ENCODE measurements at places on chromosomes 2 and 18. TPM values are rescaled to one million over a fixed set of nuclear protein-coding genes. Genes with fewer than 3 reads are reported as not detected.

Gene G6PC2
- total RNA-seq: not detected

Gene SCG2
- total RNA-seq: 138 TPM

DNA sequence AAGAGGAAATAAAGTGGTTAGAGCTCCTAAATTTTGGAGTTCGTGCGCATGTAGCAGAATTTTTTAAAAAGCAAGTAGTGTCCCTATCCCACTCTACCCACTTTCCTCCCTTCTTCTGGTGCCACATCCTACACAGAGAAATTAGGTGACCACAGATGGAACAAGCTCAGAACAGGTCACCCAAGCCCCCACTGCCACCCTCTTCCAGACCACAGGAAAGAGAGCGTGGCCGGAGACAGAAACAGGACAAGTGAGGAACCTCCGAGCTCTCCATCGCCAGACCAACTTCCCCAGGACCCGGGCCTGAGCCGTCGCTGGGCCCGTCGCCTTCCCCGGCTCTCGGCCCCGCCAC is 433 bp downstream of the NPC1 start:
- DNase-seq: no peak

- DNase-seq: no peak
These were observed 11.7 kb upstream of the ACTR2 start for GRCh38 chr2:65215946-65216345.

- no peak for DNase-seq
These were observed 132.6 kb downstream of the VWC2L start for GRCh38 chr2:214543386-214543955.

DNA sequence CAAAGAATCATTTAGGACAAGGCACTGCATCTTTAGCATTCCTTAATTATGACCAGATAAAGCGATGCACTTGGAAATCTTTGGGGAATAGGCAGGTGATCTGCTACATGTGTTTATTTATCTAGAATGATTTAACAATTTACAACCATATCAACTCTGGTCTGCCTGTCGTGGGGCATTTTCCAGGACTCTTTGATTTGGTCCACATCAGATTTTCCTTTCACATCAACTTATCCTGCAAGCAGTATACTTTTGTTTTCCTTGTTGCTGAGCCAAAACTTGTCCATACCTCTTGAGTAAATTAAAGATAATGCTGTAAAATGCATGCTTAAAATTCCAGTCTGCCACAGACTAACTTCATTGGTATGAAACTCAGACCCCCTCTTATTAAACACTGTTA is 312.4 kb upstream of the TCF4 start:
- no peak for DNase-seq

DNA sequence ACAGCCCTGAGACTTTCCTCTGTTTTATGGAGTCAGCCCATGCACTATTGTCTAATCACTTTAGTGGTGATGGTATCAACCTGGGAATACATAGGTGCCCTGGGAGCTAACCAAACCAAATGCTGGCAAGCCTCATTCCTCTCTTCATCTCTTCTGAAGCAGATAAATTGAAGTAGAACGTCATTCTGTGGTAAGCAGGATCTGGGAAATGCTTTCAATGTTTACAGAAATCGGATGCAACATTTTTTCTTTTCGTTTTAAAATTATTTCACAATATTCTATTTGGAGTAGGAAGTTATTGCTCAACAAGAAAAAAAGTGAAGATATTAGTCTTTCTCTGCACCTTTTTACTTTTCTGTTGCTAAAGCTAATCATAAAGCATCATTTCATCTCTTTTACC is 114.2 kb downstream of the RBMS1 start:
- no peak for DNase-seq

GRCh38 chr2:212311807-212312404 is 226.7 kb downstream of the ERBB4 start:
- no peak for DNase-seq

DNA sequence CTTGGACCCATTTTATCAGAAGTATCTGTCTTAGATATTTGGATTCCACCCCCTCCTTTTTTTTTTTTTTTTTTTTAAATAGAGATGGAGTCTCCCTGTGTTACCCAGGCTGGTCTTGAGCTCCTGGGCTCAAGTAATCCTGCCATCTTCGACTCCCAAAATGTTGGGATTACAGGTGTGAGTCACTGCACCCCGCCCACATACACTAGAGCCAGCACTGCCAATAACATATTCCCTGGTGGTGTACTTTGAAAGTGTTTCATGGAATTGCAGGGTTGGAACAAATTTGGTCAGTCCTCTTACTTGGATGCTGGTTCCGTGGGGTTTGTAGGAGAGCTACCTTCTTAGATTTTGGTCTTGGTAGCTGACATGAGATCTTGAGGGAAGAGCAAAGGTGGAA is 15.0 kb downstream of the PDCL3 start:
- no peak for DNase-seq

Gene SERPINB13
- 0.41 TPM for total RNA-seq

DNA sequence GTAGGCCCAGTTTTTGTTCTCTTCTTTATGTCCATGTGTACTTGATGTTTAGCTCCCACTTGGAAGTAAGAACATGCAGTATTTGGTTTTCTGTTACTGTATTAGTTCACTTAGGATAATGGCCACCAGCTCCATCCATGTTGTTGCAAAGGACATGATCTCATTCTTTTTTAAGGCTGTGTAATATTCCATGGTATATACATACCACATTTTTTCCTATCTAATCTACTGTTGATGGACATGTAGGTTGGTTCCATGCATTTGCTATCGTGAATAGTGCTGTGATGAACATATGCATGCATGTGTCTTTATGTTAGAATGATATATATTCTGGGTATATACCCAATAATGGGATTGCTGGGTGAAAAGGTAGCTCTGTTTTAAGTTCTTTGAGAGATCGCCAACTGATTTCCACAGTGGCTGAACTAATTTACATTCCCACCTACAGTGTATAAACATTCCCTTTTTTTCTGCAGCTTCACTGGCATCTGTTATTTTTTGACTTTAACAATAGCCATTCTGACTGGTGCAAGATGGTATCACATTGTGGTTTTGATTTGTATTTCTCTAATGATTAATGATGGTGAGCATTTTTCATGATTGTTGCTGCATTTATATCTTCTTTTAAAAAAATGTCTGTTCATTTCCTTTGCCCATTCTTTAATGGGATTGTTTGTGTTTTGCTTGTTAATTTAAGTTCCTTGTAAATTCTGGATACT is 22.9 kb downstream of the LTBP1 start:
- DNase-seq: no peak

DNA sequence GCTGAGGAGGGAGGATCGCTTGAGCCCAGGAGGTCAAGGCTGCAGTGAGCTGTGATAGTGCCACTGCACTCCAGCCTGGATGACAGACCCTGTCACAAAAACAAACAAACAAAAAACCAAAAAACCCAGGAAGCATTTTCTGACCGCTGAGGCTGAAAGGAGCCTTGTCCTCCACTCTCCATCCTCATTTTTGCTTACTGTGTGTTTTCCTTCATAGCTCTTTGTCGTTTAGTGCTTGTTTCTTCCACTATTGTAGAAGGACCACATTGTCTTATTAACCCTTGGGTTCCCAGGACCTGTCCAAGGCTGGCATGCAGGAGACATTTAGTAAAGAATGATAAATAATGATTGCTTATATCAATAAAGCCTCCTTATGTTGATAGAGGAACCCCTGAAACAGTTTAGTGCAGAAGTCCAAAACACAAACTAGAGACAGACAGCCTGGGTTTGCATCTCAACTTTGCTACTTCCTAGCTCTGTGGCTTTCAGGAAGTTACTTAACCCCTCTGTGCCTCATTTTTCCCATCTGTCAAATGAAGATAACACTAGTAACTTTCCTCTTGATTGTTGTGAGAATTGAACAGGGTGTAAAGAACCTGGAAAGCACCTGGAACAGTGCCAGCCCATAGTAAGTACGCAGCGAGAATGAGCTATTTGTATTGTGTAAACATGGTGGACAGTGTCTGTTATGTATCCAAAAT is 126.0 kb downstream of the LPIN1 start:
- DNase-seq: no peak

DNA sequence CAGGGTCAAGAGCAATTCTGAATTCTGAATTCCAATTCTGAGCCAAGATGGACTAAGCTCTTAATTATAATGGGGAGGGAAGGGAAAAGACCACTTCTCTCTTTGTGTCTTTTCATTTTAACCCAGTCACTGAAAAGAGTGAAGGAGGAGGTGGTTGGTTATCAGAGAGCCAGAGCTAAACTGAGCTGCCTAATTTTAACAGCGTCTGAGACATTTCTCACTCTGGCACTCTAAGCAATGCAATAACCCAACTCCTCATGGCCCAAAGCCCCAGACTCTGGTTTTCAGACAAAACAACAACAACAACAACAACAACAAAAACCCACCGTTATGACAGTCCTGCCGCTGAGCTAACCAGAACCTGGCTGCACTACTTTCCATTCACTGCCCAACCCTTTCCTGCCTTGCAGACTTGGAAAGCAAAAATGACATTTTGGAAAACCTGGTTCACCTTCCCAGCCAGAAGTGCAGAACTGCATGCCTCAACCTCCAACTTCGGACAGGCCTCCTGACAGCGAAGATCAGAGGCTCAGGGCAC is 1.0 kb downstream of the CHST10 start:
- DNase-seq: no peak

GRCh38 chr18:57555134-57555533 is 31.4 kb downstream of the FECH start:
- no peak for DNase-seq

DNA sequence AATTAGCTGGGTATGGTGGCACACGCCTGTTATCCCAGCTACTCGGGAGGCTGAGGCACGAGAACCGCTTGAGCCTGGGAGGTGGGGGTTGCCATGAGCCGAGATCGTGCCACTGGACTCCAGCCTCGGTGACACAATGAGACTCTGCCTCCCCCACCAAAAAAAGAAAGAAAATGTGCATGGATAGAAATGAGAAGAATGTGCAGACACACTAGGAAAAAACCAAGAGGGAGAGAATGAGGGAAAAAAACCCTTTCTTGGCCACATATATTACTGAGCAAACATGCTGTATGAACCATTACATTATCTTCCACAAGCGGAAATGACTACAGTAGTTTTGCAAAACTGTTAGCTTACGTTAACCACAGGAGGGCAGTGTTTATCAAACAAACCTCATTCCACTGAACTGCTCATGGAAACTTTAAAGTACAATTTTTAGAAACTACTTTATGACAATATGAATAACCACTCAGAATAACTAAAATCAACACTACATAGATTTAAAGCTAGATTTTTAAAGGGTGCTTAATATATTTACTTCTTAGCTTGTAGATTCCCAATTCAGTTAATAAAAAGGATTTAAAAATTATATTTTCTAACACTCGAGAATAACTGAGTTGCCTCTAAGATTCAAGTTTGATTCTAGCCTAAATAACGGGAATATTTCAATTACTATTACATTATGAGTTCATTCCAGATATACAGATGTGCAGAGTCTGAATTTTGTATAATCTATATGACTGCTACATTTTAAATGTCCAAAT is 26.4 kb downstream of the ASXL2 start:
- peak; percentile 48 for DNase-seq

DNA sequence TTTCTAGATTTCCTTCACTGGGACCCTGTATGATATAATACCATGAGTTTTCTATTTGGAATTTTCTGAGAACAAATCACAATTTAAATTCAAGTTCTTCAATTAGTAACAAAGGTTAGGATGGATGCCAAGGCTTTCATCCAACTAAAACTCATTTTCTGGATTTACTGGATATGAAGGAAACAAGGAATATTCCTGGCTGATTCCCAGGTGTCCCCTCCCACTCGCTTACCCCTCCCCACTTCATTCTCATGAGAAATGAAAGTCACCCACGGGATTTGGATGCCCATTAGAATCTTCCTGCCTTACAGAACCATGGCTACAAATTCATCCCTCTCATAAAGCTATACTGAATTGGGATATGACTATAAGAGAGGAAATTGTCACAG is 40.0 kb downstream of the RNU4ATAC start:
- DNase-seq: no peak

- DNase-seq: no peak
These were observed 61.8 kb upstream of the YWHAQ start for GRCh38 chr2:9692456-9693195.

- no peak for DNase-seq
These were observed 14.8 kb upstream of the BBS5 start for GRCh38 chr2:169464466-169464865.

DNA sequence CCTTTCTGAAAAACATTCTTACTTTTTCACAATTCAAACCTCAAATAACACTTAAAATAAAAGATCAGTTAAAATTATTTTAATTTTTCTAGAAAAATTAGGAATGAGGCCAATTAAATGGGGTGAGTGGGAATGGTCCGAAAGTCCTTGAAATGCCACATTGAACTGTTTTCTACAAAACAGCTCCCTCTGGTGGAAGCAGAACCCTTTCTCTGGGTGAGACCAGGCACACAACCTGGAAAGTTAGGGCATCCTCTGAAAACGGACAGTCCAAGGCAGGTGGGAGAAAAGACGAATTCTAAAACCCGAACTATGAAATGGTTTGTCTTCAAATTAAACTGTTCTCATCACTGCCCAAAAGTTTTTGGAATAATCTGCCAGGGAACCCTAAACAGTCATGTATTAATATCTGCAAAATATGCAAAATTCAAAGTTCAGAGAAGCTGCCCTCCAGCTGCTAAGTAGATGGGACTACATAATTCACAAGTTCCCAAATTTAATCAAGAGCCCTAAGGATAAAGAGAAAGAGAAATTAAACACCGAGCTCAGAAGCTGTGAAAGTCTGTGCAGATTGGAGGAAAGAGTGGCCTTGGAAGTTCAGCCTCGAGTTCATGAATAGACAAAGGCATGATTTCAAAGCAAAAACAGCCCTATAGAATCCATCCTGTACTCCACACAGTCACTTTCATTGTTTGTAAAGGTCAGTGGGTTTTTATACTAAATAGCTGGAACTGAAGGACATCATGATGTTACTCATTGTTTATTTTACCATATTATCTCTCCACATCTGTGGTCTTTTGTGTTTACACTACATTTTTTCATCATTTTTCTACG is 108.3 kb downstream of the PIEZO2 start:
- DNase-seq: peak; percentile 42

- DNase-seq: no peak
These were observed 38.3 kb downstream of the STAT4 start for GRCh38 chr2:191112448-191112901.

Gene NT5C1B
- not detected for total RNA-seq

DNA sequence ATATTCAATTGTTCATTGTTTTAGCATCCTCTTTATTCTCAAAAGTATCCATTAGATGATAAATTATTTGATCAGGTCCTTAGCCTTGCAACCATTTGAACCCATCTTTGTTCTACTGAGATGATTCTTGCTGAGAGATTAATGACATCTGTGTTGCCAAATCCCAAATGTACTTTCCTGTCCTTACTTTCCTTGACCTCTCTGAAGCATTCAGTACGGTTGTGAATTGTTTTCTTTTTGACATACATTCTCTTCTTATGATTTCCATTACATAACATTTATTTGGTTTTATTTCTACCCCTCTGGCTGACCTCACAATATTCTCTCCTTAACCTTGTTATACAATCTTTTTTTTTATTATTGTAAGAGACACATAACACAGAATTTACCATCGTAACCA is 1058.6 kb upstream of the CNTNAP5 start:
- DNase-seq: no peak

- no peak for DNase-seq
These were observed 2041.4 kb upstream of the CELF4 start for GRCh38 chr18:39607034-39607433.

GRCh38 chr2:128178650-128179460 is 87.9 kb downstream of the UGGT1 start:
- no peak for DNase-seq

Gene FAM110C
- 8.6 TPM for total RNA-seq

- DNase-seq: no peak
These were observed 262.1 kb downstream of the CPS1 start for GRCh38 chr2:210818473-210818872.

Gene SATB2
- total RNA-seq: 440 TPM
